Hair follicular keratinocyte (primary cell): ENCODE measurements at places on chromosomes 4 and X. TPM values are rescaled to one million over a fixed set of nuclear protein-coding genes. Genes with fewer than 3 reads are reported as not detected.

SPANXC gene
- not detected in 2 replicates for total RNA-seq

PCGF3 gene
- 19.3 and 19.7 TPM in 2 replicates for total RNA-seq

CABS1 gene
- not detected in 2 replicates for total RNA-seq

CNKSR2 gene
- 0.27 and 0.31 TPM in 2 replicates for total RNA-seq

HHIP gene
- under 0.01 TPM in 1 of 2 replicates, not detected in the other for total RNA-seq

CPXCR1 gene
- not detected in 2 replicates for total RNA-seq

TCEAL6 gene
- total RNA-seq = not detected in 2 replicates

TLR6 gene
- 1.9 and 2.0 TPM in 2 replicates for total RNA-seq

SPACA5 gene
- total RNA-seq = not detected in 2 replicates

NAA11 gene
- total RNA-seq = not detected in 2 replicates

FRG2 gene
- not detected in 2 replicates for total RNA-seq
